NB4 (cell line): ENCODE measurements at places on chromosomes 6 and 20.
A peak's percentile ranks its signal among the peaks of the same experiment; 100 is the strongest.

- no peak for DNase-seq
Observed at GRCh38 chr6:116535109-116535508, 10.4 kb downstream of the TRAPPC3L start.

DNA sequence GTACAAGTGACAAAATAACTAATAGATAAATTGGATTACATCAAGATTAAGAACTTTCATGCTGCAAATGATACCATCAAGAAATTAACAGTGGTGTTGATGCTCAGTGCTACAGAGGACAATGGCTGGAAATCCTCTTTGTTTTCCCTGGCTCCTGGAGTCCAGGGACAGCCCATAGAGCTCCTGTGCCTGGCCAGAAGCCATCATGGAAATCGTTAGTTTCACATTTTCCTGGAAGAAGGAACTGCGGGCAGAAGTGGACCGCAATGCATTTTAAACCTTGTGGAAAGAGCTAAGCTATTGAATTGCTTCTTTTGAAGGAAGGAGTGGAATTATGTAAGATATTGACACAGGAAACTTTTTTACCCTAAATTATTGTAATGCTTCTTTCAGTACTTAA lies 276.0 kb downstream of the GJA1 start:
- no peak for DNase-seq

GRCh38 chr6:137415127-137415833 lies 78.9 kb downstream of the OLIG3 start:
- DNase-seq = peak; percentile 58

DNA sequence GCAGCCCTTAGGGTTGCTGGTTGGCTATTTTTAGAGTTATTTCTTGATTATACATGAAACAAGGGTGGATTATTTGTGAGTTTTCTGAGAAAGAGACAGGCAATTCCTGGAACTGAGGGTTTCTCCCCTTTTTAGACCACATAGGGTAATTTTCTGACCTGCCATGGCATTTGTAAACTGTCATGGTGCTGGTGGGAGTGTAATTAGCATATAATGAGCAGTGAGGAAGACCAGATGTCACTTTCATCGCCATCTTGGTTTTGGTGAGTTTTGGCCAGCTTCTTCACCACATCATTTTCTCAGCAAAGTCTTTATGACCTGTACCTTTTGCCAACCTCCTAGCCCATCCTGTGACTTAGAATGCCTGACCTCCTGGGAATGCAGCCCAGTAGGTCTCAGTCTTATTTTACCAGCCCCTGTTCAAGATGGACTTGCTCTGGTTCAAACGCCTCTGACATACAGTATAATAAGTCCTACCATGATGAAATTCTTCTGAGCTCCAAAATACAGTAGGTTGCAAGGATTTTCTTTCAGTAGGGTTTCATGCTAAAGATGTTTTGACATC lies 117.1 kb downstream of the ISM1 start:
- no peak for DNase-seq

DNA sequence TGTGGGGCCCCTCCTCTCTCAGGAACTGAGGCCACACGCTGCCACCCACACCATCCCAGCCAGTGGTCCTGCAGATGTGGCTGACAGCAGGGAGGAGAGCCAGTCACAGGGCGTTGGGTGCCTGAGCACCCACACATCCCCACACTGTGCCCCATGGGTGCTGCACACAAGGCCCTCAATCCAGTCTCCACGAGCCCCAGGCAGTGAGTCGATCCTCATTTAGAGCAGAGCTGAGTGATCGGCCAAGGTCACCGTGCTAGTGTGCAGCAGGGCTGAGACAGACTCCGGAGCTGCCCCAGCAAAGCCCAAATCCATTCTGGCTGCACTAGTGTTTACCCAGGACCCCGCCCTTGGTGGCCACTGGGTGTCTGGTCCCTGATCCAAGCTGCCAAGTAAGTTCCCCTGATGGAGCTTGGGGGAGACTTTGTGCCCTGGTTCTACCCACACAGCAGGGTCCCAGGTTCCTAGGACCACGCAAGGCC lies 9.0 kb downstream of the C20orf203 start:
- peak; percentile 74 for DNase-seq

DNA sequence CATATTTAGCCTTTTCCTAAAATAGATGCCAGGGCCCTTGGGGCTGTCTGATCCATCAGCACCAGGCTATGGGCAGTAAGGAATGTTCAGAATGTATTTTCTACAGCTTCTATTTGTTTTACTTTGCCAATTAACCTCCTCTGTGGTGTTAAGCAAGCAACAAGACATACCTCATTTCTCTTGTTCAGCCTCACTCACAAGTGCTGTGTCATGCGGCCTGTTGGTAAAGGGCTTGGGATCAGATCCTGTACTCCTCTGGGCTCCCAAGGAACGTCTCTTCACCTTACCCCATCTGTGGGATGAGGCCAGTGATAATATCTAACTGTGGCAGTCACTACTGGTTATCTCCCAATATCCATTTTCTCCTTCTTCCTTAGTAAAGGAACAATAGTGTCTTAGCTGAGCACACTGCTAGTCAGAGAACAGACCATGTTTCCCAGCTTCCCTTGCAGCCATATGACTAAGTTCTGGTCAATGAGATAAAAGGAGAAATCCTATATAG lies 7.0 kb upstream of the DSTN start:
- no peak for DNase-seq

DNA sequence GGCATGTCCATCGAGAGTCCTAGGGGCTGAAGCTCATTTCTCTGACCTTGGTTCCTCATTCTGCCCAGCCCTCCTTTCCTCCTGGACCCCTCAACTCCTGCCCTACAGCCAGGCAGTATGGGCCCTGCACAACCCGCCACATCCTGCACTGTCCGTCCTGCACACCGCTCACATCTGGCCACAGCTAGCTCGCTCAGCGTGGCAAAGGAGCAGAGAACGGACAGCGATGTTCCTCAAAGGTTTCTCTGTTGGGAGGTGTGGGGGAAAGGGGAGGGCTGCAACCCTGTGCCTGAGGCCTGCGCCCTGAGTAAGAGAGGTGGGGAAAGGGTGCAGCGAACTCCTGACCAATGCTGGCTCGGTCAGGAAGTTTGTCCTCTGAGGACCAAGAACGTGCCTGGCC lies 90.1 kb downstream of the PXDC1 start:
- no peak for DNase-seq

- DNase-seq = peak; percentile 77
Observed at GRCh38 chr6:51855310-51856082, 231.9 kb downstream of the PKHD1 start.

GRCh38 chr6:23456396-23456795 lies 669.6 kb upstream of the NRSN1 start:
- no peak for DNase-seq

- peak; percentile 29 for DNase-seq
Observed at GRCh38 chr20:31698803-31699718, 23.6 kb downstream of the BCL2L1 start.

DNA sequence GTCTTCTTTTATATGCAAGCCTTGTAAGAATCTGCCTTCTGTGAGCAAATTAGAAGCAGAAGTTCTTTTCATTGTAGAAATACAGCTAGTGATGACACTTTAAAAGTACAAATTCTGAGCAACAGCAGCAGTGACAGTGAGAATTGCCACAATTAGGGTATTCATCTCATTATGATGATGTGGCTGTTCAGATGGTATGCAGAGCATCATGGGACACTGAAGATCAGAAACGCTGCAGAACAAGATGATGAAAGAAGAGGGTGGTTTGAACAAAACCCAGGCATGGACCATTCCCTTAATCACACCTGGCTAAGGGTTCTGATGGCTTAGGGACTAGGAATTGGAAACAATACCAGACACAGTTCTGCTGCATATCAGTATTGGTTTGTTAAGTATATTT lies 312.7 kb upstream of the TBX18 start:
- no peak for DNase-seq

DNA sequence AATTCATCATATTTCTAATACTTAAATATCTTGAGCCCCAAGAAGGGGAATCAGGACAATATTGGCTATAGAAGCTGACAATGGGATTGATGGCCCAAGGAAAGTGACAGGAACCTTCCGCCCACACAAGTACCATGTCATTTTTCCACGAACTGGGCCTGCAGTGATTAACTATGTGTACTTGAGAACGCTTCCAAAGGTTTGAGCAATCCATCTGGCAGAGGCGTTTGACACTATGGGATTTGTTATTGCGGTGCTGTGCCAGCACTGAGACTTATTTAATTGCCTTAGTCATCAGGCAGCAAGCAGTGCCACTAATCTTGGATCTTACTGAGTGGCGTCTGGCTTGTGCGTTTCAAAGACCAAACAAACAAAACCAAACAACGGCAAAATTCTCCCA lies 135.6 kb upstream of the UST start:
- no peak for DNase-seq

DNA sequence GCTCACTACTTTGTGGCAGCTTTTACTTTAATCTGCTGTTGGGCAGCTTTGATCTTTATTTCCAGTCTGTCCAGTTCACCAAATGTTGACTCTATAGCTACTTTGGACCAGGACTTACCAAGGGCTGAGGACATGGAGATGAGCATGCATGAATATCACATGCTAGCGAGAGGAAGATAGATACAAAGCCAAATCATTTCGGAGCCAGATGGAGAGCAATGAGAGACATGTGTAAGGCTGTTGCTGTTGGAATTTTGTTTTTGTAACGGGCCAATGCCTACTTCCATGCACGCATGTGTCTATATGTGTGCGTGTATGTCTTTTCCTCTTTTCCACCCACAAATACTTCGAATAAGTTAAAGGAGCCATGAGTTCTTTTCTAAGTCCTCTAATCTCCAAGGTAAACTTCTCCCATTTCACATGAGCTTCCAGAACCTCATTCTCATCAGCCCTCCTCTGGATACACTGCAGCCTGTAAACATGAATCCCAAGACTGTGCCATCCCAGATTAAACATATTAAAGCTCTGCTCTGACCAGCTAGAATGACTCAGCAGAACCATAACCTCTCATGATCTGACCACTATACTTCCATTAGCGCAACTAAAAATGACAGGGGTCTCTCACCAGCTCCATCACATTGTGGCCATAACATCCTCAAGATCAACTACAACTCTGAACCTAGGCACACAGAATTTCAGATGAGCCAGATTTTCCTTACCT lies 160.7 kb downstream of the LRFN2 start:
- DNase-seq = no peak

DNA sequence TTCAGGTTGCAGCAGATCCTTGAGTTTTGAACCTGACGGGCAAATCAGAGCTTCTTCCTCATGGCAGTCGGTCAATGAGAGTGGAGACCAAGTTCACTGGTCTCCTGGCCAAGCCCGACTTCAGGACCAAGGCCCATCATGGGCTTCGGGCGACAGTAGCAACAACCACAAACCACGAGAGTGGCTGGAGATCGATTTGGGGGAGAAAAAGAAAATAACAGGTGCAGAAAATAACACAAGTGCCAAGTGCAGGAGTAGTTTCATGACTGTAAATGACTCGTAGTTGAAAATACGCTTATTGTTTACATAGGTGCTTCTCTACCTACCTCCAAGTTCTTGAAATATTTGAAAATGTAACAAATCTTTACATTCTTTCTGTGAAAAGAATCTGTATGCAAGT lies 56.1 kb downstream of the DCBLD1 start:
- no peak for DNase-seq

DNA sequence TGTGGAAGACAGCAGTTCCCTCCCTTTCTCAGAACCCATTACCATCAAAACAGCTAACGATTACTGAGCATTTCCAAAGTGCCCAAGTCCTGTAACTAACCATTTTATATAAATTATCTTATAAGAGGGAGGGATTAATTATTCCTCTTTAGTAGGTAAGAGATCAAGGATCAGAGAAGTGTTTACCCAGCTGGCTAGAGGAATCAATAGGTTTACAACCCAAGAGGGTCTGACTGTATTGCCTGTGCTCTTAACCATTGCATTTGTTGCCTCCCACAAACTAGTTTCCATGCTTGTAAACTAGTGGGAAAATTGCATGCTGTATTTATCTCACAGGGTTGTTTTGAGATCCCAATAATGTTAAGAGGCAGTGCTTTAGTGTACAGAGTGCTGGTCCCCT lies 3.7 kb upstream of the DBNDD2 start:
- DNase-seq = no peak

- no peak for DNase-seq
Observed at GRCh38 chr20:61220131-61220530, 31.9 kb upstream of the CDH4 start.

DNA sequence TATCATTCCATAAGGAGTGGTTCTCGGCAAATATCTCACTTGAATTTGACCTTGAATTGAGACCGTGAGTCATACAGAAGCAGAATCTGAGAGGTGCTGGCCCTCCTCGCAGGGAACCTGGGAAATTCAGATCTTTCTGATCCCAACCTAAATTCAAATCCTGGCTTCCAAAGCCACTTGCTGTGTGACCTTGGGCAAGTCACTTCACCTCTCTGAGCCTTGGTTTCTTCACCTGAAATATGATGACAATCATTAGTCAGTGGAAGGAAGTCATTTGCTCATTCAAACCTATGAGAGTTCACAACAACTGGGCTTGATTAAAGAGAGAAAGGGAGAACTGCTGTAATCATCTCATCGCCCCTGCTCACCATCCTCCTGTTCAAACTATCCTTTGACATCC lies 7.2 kb downstream of the BPIFA3 start:
- no peak for DNase-seq
